Activated naive CD4-positive, alpha-beta T cell treated with anti-CD3 and anti-CD28 coated beads for 36 hours (primary cell): ENCODE measurements at places on chromosomes 5 and 9.

DNA sequence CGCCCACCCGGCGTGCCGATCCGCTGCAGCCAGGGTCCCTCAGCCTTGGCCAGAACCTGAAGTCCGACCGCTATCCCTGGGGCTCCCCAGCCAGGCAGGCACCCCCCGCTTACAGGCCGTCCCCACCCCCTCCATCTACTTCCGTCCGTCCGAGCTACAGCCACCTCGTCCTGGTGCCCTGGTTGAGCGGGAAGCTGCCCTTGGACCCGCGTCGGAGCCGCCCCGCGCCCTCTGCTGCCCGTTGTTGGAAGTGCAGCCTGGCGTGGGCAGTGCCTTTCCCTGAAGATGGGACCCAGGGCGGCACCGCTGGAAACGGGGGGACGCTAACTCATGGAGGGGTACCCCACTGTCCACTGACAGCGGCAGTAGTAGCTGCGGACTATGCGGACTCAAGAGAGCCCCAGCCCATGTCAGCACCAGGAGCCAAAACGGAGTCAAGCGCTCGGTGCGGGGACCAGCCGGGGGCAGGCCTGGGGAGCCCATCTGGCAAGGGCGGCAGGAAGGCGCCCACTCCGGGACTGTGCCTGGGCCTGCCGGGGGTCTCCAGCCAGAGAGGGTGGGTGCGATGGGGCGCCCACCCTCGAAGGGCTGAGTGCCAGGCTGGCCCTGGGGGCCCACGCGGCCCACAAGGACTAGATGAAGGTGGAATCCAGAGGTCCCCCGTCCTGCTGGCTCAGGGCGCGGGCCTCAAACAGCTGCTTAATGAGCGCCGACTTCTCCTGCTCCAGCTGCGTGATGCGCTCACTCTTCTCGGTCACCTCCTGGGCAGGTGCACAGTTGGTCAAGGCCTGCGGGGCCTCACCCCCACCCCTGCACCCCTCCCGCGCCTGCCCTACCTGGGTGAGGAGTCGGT lies 6.1 kb downstream of the SAPCD2 start:
- peak; percentile 61 for DNase-seq

DNA sequence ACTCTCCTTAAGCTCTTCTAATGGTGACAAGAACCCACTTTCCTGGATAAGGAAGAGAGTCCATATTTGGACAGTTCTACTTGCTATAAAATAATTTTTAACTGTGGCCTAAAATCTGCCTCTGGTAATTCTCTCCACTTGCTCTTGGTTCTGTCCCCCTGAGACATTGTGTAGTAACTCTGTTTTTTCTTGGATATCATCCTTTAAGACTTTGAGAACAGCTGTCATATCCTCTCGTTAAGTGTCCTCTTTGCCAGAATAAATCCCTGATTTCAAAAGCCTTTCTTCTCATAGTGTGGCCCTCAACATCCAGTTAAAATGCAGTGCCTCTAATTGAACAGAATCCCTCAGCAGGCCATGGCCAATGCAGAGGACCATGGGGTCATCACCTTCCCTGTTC lies 101.5 kb downstream of the ARHGEF28 start:
- no peak for DNase-seq

DNA sequence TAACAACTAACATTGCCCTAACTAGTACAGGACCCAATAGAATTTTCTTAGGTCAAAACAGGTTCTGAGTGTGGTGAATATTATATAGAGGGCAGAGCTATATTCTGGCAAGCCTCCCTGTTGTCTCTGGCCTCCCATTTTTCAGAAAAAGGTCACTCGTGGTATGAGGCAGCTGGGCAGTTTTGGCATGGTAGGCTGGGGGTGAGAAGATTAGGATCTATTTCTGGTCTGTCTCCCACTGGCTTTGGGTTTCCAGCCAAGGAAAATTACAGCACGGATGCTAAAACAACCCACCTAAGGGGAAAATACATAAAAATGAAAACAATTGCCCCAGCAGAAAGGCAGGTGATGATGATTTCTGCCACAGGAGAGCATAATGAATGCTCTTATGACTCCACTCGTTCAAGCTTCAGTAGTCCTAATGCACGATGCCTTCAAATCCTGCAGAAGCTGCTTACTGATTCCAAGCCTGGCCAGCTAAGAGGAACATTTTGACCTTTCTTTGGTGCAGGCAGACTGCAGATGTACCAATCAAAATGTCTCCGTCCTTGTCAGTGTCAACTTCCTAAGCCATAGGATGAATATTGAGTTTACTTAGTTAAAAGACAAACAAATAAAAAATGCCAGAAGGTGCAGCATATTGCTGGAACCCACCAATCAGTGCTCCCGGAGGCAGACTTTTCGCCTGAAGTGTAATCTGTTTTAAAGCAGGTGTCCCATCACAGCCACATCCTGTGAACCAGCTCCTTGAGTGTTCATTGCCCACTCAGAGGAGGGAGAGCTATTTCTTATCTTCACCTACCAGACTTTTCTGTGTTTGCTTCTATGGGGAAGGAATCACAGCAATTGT lies 435.4 kb downstream of the ZSWIM6 start:
- DNase-seq, result no peak

GRCh38 chr5:108459769-108460168 lies 77.9 kb upstream of the FBXL17 start:
- DNase-seq, result no peak

- no peak for DNase-seq
These were observed 29.4 kb downstream of the CTNNAL1 start for GRCh38 chr9:108983885-108984284.

- DNase-seq, result no peak
These were observed 312.1 kb downstream of the CDH12 start for GRCh38 chr5:22541037-22541436.

DNA sequence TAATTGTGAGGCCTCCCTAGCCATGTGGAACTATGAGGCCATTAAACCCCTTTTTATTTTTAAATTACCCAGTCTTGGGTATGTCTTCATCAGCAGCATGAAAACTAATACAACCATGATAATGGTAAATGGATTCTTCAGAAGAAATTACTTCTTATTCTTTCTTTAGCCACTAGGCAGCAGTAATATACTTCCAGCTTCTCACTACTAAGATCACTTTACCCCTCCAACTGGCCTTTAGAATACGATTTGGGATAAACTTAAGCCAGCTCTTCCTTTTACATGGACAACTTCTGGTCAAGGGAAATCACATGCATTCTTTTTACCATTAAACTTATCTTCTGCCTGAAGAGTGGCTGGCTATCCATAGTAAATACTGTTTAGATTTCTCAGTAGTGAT lies 355.4 kb downstream of the MAN2A1 start:
- DNase-seq, result no peak

- no peak for DNase-seq
These were observed 98.9 kb downstream of the ERCC6L2 start for GRCh38 chr9:95974389-95974788.

DNA sequence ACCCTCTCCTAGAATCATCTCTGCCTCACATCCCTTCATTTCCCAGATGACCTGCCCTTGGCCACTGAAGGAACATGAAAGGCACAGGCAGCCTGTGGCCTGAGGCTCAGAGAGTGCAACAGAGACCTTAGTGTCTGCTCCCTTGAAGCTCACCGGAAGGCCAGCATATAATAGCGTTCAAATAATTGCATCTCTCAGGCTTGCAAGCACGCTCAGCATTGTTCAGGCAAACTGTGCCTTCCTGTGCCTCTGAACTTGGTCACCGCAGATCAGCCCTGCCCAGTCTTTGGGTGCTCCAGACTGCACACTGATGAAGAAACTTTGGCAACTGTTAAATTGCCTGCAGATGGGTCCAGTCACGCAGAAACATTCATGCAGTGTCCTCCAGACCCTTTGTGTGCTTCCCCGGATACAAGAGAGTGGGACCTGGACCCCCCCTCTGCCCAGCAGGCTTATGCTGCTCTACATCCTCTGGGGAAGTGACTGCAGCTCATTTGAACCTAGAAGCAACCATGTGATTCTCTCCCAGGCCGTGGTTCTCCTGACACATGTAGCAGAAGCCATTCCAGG lies 216.0 kb upstream of the ANKRD55 start:
- no peak for DNase-seq

DNA sequence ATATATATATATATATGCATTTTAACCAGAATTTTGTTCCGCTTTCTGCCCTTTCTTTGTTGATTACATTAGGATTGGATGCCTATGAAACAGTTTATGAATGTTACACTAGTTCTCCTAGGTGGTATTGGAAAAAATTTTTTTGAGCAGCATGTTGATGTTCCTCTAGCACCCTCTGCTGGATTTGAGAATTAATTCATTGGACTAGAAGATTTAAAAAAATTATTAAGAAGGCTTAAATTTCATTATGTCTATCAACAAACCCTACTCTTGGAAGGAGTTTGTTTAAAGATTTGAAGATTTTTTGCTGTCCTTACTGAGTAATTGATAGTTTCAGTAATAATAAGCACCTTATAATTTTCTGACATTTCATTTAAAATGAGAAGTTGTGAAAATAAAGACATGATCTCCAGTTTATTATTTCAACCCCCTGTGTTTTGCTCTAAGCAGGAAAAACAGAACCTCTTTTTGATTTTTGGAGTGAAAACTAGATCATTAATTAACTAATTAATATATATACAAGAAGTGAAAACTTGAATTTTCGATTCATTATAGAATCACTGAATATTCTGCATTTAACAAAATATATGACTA lies 89.6 kb downstream of the CCDC171 start:
- DNase-seq, result no peak

DNA sequence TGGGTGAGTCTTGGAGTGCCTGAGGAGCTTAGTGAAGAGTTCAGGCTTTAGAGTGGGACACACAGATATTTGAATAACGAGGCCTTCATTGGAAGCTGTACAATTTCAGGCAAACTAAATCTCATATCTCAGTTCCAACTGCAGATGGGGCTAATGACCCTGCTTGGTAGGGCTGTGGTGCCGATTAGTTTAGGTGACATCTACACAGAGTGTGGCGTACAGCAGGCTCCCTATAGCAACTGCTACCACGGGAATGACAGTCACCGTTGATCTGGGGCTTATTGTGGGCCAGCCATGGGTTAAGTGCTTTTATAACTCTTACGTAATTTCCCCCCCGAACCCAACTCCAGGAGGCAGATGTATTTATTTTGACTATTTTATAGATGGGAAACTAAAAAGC lies 70.8 kb downstream of the FAT2 start:
- no peak for DNase-seq

DNA sequence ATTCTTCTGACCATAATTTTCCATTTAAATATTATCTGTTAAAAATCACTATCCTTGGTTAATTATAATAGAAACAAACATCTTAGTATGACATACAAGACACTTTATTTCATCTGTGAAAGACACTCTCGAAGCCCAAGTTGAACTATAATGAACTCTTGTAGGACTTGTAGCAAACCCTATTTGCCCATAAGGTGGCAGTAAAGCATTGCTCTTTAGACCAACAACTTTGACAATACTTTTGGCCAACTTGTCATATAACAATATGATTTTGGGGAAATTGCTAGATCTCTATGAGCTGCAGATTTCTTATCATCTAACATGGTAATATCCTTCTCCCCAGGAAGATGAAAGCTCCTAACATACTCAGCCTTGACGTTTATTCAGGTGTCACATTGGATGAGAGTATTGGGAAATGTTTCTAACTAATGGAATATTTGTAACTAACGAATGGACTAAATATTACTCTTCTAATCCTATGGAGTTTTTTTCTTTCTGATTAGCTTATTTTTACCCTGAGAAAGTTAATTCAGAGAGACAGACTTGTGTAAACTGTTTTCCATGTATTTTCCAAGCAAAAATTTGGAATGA lies 11.0 kb downstream of the SPINK14 start:
- peak; percentile 11 for DNase-seq

GRCh38 chr5:78829811-78830527 lies 155.1 kb downstream of the ARSB start:
- DNase-seq, result no peak

- DNase-seq, result no peak
These were observed 698.3 kb downstream of the MAT2B start for GRCh38 chr5:164203581-164204225.

DNA sequence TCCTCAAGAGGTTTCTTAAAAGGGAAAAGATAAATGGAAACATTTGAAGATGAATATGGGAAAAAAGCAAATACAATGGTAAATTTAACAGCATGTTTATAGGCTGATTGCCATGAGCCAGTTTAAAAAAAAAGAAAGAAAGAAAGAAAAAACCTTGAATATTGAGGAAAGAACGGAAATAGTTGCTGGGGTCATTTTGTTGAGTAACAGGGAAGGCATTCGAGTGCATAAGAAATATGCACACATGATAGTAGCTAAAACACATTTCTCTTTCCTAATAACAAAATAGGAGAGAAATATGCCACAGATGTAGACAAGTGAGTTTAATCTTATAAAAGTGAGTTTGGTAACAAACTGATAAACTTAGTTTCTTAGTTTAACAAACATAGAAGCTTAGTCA lies 864.6 kb upstream of the ACO1 start:
- no peak for DNase-seq

- DNase-seq, result no peak
These were observed 194.8 kb upstream of the SLC30A5 start for GRCh38 chr5:68898951-68899471.

DNA sequence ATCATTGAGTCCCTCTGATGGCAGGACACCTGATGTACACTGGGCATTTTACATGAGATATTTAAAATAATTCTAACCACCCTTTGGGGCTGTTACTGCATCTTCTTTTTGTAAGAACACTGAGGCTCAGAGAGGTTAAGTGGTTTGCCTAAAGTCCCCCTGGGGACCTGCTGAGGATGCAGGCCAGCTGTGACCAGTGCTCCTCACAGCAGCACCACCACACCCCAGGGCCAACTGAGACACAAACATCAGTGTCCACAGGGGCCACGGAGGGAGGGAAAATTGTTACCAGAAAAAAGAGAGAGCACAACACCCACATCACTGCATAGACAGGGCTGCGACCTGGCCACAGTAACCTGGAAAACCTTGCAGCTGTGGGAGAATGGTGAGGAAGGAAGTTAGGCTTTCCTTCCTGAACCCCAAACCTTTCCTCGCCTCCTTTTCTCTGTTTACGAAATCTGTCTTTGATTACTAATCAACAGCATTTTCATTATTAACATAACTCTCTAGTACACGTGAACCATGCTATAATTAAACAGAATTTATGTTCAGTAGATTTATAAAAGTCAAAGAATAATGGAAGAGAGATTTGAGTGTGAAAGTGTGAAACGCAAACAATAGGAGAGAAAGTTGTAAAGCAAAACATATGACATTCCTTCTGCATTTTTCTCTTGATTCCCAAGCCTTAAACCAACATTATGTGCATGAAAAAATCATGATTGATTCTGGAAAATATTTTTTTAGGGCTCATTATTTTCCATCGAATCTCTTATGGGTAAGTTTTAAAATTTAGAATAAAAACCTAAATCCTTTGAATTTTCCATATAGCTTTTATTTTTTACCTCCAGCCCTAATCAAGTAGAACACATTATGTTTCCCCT lies 228.1 kb upstream of the DAPK1 start:
- no peak for DNase-seq

DNA sequence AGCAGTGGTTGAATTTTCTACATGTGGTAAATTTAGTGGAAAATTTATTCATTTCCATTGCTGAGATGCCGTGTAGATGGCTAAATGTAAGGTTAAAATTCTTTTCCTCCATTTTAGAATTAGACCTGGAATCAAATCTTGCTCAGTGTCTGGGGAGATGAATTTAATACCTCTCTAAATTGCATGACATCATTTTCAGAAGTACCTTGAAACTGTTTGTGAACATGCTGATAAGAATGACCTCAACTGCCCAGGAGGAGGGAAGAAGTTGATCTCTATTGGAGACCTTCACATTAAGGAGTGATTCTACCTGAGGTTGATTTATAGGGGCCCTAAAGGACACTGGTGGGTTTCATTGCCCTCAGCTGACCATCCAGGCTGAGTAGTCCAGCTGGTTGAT lies 116.7 kb upstream of the EGFLAM start:
- no peak for DNase-seq
